ENCODE measurements at places on chromosomes 7 and 10. TPM values are rescaled to one million over a fixed set of nuclear protein-coding genes. Genes with fewer than 3 reads are reported as not detected.

GRCh38 chr10:116984202-116984990 is 20.6 kb downstream of the SHTN1 start:
- no peaks in the 10 kb centered on the region for H3K27me3 ChIP-seq
- no peak overlapping the region for H3K27ac ChIP-seq
- no peak overlapping the region for H3K4me3 ChIP-seq
- no peaks in the 10 kb centered on the region for H3K36me3 ChIP-seq

GRCh38 chr10:131972474-131973071 is 9.2 kb downstream of the BNIP3 start:
- peaks cover 13% of the 10 kb centered on the region for H3K36me3 ChIP-seq
- H3K4me1 ChIP-seq, result peaks cover 30% of the 10 kb centered on the region
- no peak overlapping the region for H3K27ac ChIP-seq
- DNase-seq, result peak; percentile 78
- H3K4me3 ChIP-seq, result no peak overlapping the region

Gene CADPS2
- total RNA-seq, result 33.0 TPM

DNA sequence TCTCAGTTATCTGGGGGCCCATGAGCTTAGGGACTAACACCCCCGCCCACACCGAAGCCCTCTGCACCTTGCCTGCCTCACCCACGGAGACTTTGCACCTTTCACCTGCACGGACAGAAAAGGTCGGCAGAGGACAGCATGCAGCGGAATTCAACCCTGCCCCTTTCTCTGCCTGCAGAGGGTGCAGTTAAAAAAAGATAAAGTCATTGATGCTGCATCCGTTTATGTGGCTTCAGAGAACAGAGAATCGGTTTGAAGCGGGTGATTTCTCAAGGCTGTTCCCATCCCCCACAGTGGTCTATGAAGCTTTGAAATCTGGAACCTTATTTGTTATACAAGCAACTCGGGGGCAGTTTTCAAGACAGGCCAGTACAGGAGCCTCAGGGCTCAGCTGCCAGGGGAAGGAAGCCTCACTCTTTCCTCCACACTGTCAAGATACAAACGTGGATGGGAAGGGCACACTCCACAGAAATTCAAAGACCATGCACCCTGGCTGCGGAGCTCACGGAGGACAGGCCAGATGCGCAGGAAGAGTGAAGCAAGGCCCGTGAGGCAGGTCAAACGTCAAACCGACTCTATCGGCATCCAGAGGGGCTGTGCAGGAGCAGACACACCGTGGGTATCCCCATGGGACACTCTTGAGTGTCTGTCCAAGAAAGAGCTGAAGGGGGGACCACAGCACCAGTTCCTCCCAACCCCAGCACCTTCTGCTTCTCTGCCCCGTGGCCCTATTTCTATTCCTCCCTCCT is 66.3 kb downstream of the INSIG1 start:
- H3K4me3 ChIP-seq, result no peak overlapping the region
- H3K36me3 ChIP-seq, result no peaks in the 10 kb centered on the region
- H3K4me1 ChIP-seq, result no peaks in the 10 kb centered on the region
- peaks cover 3% of the 10 kb centered on the region for H3K27me3 ChIP-seq
- no peak overlapping the region for H3K27ac ChIP-seq

- H3K4me1 ChIP-seq, result no peaks in the 10 kb centered on the region
- no peak overlapping the region for H3K27ac ChIP-seq
Measured at GRCh38 chr7:11170863-11171568, 197.3 kb downstream of the PHF14 start.

DNA sequence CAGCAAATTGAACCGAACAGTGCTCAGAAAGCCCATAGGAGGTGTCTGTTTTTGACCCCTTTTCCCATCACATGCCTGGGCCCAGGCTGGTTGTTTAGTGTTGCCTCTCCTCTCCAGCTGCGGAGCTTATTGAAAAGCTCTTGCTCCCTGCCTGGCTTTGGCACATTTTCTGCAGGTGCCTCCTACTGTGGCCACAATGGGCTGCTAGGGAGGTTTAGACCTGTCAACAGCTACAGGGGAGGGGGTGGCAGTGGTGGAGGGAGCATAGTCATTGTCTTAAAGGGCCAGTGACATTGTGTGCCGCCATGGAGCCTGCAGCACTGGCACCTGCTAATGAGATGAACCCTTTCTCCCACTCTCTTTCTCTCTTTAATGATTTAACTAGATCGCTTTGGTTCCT is 13.2 kb upstream of the ENO4 start:
- DNase-seq, result no peak
- H3K4me1 ChIP-seq, result no peaks in the 10 kb centered on the region

- no peaks in the 10 kb centered on the region for H3K4me1 ChIP-seq
- no peak overlapping the region for H3K4me3 ChIP-seq
- H3K27me3 ChIP-seq, result no peaks in the 10 kb centered on the region
- no peak for DNase-seq
Measured at GRCh38 chr7:6423942-6424701, 23.6 kb downstream of the DAGLB start.

DNA sequence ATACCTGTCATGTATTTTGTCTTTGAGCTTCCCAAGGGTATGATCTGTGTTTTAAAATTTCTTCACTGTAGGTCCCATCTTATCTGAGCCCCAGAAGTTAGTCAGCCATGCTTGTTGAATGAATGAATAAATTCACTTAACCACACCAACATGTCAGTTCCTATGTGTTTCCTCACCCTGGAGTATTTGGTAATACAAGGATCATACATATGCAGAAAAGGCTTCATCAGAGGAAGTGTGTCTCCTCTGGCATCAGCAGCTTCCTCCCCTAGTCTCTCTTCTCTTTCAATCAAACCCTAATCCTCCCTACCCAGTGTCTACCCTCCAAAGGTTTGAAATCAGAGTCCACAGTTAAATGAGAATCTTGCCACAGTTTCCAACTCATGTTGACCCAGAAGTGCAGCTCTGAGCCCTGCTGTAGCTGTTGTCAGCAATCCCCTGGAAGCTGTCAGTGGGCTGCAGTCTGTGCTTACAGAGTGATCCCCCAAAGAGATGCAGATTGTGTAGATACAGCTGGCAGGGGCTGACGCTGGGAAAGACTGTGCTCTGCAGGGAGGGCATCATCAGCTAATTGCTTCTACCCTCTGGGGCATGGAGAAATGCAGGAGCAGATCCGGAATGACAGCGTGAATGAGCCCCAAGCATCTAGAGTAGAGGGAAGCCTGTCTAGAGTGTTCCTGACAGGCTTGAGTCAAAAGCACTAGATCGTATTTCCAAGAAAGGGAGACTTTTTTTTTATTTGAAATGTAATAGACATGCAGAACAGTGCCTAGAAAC is 105.0 kb upstream of the WDR11 start:
- no peaks in the 10 kb centered on the region for H3K27me3 ChIP-seq
- DNase-seq, result no peak
- H3K4me3 ChIP-seq, result no peak overlapping the region
- no peak overlapping the region for H3K27ac ChIP-seq

DNA sequence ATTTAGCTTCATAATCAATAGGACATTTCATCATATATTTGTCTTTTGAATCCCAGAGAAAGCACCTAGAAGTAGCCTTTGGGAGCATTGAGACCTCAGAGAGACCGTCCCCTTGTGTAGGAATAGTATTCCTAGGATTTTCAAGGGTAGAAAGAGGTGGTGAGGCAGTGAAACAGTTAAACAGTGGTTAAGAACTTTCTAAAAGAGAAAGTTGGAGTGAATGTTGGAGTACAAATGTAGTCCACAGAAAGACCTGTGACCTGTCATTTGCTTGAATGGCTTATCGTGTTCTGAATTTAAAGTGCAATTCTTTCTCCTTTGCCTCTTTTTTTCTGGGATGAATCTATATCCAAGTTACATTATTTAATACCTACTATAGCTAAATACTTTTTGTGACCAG is 30.0 kb downstream of the GBF1 start:
- peaks cover 7% of the 10 kb centered on the region for H3K4me1 ChIP-seq
- no peak overlapping the region for H3K27ac ChIP-seq
- DNase-seq, result no peak

- no peak overlapping the region for H3K4me3 ChIP-seq
- H3K4me1 ChIP-seq, result no peaks in the 10 kb centered on the region
- DNase-seq, result no peak
- no peaks in the 10 kb centered on the region for H3K36me3 ChIP-seq
Measured at GRCh38 chr7:34073676-34074075, 168.3 kb downstream of the BMPER start.

DNA sequence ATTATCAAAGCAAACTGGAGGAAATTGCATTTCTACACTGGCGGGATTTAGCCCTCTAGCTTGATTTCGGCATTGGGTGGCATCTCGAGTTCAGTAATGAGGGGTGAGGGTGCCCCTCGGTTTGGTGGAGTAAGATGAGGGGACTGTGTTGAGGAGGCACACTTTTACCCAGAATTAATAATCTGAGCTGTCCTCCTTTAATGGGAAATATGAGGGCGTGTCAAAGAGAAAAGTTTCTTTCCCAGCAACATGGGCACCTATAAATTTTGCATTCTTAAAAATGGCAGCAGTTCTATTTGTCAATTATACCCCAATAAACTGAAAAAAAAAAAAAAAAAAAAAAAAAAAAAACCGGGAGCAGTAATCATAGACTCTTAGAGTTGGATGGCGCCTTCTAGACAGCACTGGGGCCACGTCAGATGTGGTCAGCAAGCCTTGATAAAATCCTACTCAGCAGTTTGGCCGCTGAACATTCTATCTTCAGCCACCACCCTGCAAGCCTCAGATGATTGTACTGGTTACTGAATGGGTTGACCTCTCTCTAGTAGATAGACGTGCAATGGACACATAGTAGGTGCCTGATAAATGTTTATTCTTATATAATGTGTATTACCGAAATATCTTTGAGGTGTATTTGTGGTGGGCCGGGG is 931 bp downstream of the PAPSS2 start:
- no peak overlapping the region for H3K27ac ChIP-seq
- no peaks in the 10 kb centered on the region for H3K36me3 ChIP-seq
- no peak for DNase-seq
- peak overlapping the region; percentile 88 for H3K4me3 ChIP-seq
- H3K27me3 ChIP-seq, result no peaks in the 10 kb centered on the region
- peaks cover 3% of the 10 kb centered on the region for H3K4me1 ChIP-seq

DNA sequence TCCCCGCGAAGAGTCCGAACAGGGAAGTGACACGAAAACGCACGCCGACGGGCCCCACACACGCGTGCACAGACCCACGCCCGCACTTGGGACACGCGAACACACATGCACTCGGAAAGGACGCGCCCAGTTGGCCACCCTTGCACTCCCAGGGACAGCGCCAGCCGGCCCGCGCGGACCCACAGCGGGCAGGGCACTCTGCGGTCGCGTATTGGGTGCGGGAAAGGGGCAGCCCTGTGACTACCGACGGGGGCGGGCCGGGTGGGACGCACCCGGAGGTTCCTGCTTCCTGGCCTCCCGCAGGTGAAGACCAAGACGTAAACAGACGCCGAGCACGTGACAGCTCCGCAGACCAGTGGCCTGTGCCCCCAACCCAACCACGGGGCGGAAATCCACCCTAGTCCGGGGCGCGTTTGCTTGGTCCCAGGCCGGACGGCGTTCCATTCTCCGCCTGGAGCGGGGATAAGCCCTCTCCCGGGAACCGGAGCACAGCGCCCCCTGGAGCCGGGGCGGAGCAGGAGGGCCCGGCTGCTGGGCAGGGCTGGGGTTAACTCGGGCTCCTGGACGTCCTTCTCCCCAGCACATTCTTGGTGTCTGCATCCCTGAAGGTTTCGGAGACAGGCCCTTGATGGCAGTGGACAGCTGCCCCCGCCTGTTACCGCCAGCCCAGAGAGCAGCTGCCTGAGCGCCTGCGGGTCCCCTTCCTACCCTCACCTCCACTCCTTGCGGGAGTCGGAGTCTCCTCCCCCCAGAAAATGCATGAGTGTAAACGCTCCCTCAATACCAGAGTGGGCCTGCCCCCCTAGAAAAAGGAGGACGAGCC is 2.0 kb upstream of the LZTS2 start:
- H3K4me1 ChIP-seq, result peaks cover 32% of the 10 kb centered on the region
- DNase-seq, result peak; percentile 89
- H3K27me3 ChIP-seq, result no peaks in the 10 kb centered on the region
- peak overlapping the region; percentile 74 for H3K4me3 ChIP-seq

- H3K27ac ChIP-seq, result no peak overlapping the region
- H3K4me3 ChIP-seq, result no peak overlapping the region
- H3K27me3 ChIP-seq, result no peaks in the 10 kb centered on the region
- no peaks in the 10 kb centered on the region for H3K36me3 ChIP-seq
Measured at GRCh38 chr7:102983602-102984001, 70.8 kb downstream of the LRRC17 start.

DNA sequence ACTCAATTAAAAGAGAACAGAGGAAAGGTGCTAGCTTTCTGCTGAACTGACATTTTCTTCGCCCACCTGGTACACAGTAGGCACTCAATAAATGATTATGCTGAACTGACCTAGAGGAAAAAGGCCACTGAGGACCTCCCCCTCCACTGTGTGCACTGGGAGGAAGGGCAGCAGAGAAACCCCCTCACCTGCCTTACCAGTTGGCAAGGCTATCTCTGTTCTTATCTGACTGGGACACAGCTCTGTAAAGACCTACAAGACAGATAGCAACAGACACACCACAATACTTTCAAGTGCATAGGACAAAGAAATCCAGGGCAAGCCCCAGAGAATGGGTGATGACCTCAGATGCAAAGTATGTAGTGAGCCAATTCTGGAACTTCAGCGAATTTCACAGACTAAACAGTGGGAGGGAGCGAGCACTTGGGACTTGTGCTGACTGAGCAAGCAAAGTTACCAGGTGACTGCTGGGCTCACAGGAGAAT is 30.4 kb downstream of the PDLIM1 start:
- no peaks in the 10 kb centered on the region for H3K4me1 ChIP-seq
- no peaks in the 10 kb centered on the region for H3K27me3 ChIP-seq
- DNase-seq, result no peak
- peaks cover 4% of the 10 kb centered on the region for H3K36me3 ChIP-seq

GRCh38 chr10:102119417-102120141 is 589 bp downstream of the LDB1 start:
- peak overlapping the region; percentile 70 for H3K4me3 ChIP-seq
- DNase-seq, result peak; percentile 91
- no peaks in the 10 kb centered on the region for H3K36me3 ChIP-seq
- no peaks in the 10 kb centered on the region for H3K27me3 ChIP-seq

DNA sequence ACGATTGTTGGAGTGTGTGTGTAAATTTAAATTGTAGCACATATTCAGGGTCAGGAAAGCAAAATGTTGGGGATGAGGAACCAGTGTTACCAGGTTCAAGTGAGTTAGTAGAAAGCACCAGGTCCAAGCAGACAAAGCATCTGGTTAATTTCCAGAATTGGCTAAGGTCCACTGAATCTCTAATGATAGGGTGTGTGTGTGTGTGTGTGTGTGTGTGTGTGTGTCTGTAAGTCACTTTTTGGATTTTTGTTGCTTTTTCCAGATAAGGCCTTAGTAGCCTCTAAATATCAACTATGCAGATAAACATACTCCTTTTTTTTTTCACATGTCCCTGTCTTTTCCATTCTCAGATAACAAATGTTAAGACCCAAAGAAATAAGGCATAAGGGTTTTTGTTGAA is 36.6 kb upstream of the FMC1 start:
- no peak overlapping the region for H3K4me3 ChIP-seq
- no peaks in the 10 kb centered on the region for H3K36me3 ChIP-seq
- DNase-seq, result peak; percentile 32
- H3K27me3 ChIP-seq, result no peaks in the 10 kb centered on the region
